ENCODE measurements at places on chromosomes 1 and 21.

- no peak overlapping the region for H3K4me3 ChIP-seq
- no peak overlapping the region for H3K27ac ChIP-seq
- peaks cover 24% of the 10 kb centered on the region for H3K4me1 ChIP-seq
- no peaks in the 10 kb centered on the region for H3K27me3 ChIP-seq
- peaks cover 20% of the 10 kb centered on the region for H3K36me3 ChIP-seq
Measured at GRCh38 chr1:110006516-110006915, 22.0 kb downstream of the AHCYL1 start.

DNA sequence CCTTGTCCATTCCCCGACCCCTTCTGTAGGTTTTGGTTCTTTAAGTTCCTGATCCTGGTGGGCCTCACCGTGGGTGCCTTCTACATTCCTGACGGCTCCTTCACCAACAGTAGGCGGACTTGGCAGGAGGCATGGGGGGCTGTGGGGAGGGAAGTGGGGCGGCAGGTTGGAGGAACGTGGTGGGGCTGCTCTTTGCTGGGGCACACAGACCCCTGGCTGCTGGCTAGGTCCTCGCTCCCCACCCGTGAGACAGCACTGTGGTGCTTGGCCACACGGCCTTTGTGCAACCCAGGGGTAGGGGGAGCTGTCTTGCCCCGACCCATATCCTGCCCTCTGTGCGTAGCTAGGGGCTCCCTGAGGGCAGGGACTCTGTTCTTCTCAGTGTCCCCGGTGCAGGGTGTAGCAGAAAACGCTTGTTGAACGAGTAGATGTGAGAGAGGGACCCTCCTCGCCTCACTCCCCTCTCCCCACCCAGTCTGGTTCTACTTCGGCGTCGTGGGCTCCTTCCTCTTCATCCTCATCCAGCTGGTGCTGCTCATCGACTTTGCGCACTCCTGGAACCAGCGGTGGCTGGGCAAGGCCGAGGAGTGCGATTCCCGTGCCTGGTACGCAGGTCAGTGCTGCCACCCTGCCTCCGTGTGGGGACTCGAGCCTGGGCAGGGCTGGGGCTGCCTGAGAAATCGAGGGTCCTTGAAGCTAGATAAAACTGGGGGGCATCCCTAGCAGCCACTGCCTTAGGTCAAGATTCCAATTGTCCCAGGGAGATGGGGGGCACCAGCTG is 12.5 kb downstream of the SERINC2 start:
- H3K36me3 ChIP-seq: no peaks in the 10 kb centered on the region
- no peak overlapping the region for H3K27ac ChIP-seq
- H3K27me3 ChIP-seq: peaks cover 14% of the 10 kb centered on the region
- H3K4me1 ChIP-seq: no peaks in the 10 kb centered on the region

DNA sequence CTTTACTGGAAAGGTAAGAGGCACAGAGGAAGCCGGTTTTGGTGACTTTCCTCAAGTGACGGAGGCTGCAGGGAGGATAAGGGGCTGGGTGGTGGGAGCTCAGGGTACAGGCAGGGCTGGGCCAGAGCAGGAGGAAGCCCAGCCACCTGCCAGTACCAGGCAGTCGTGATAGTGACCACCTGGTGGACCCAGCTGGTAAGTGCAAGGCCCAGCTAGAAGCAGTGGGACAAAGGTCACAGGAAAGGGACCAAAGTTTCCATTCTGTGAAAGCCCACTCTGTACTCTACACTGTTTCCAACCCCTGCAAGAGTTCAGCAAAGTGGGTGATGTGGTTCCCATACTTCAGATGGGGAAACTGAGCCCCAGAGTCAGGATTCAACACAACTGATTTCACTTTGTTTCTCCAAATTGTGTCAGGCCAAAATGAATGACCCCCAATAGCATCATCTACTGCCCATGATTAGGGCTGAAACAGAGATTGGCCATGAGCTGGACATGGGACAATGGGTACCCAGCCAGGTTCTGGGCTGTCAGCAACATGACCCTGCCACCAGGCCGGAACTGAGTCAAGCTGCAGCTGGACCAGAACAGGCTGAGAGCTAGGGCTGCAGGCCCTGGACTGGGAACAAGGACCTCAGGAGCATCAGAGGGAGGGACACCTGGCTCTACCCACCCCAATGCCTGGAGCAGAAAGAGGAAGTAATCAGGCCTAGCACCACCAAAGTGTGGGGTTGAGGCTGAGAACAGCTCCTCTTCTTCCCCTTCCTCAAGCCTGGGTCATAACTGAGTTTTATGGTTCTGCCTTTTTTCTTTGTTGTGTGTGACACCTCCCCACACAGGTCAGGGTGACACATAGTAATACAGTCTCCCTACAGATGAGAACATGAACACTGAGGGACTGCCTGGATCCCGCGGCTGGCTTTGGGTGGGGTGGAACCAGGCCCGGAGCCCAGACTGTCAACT is 50.2 kb downstream of the KCNN3 start:
- no peak overlapping the region for H3K4me3 ChIP-seq
- peak; percentile 51 for DNase-seq
- no peak overlapping the region for H3K27ac ChIP-seq
- H3K27me3 ChIP-seq: no peaks in the 10 kb centered on the region
- H3K36me3 ChIP-seq: no peaks in the 10 kb centered on the region

- peaks cover 24% of the 10 kb centered on the region for H3K4me1 ChIP-seq
- peak; percentile 7 for DNase-seq
- no peak overlapping the region for H3K4me3 ChIP-seq
- no peak overlapping the region for H3K27ac ChIP-seq
Measured at GRCh38 chr1:207500306-207500705, 4.3 kb downstream of the CR1 start.

GRCh38 chr1:193741228-193741627 is 554.8 kb upstream of the B3GALT2 start:
- DNase-seq: no peak
- H3K36me3 ChIP-seq: no peaks in the 10 kb centered on the region
- H3K4me1 ChIP-seq: no peaks in the 10 kb centered on the region
- H3K27ac ChIP-seq: no peak overlapping the region
- no peak overlapping the region for H3K4me3 ChIP-seq
- no peaks in the 10 kb centered on the region for H3K27me3 ChIP-seq

- H3K36me3 ChIP-seq: no peaks in the 10 kb centered on the region
- no peaks in the 10 kb centered on the region for H3K27me3 ChIP-seq
- no peak for DNase-seq
- H3K27ac ChIP-seq: no peak overlapping the region
- H3K4me3 ChIP-seq: no peak overlapping the region
- H3K4me1 ChIP-seq: no peaks in the 10 kb centered on the region
Measured at GRCh38 chr1:236332092-236332758, 50.5 kb upstream of the ERO1B start.

GRCh38 chr1:104797982-104798381 is 1048.3 kb downstream of the AMY1C start:
- no peak overlapping the region for H3K27ac ChIP-seq
- H3K4me3 ChIP-seq: no peak overlapping the region
- no peaks in the 10 kb centered on the region for H3K4me1 ChIP-seq
- no peaks in the 10 kb centered on the region for H3K27me3 ChIP-seq
- no peak for DNase-seq

GRCh38 chr1:8090241-8090702 is 64.2 kb upstream of the ERRFI1 start:
- peaks cover 27% of the 10 kb centered on the region for H3K4me1 ChIP-seq
- H3K36me3 ChIP-seq: no peaks in the 10 kb centered on the region
- peak overlapping the region; percentile 75 for H3K27ac ChIP-seq
- DNase-seq: no peak
- H3K4me3 ChIP-seq: no peak overlapping the region

DNA sequence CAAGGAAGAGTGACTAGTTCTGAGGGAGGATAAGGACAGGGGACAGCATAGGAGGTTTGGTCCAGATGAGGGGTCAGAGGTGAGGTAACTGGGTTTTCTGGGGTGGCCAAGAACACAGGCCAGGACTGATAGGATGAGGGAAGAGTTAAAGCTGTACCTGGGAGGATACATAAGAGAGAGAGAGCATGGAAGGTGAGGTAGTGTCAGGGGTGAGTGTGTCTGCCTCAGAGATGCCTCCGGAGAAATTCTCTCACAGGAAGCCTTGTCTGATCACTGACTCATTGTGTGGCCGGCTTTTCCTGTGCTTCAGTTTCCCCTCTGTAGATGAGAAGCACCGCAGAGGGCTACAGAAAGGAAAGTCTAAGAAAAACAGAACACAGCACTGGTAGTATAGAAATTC is 40.2 kb downstream of the FASLG start:
- peak; percentile 82 for DNase-seq
- no peaks in the 10 kb centered on the region for H3K36me3 ChIP-seq
- H3K4me1 ChIP-seq: peaks cover 50% of the 10 kb centered on the region
- peaks cover 4% of the 10 kb centered on the region for H3K27me3 ChIP-seq
- H3K27ac ChIP-seq: peak overlapping the region; percentile 97

GRCh38 chr1:63134501-63135173 is 187.7 kb upstream of the FOXD3 start:
- no peak for DNase-seq
- peaks cover 5% of the 10 kb centered on the region for H3K27me3 ChIP-seq
- H3K27ac ChIP-seq: no peak overlapping the region
- no peak overlapping the region for H3K4me3 ChIP-seq

DNA sequence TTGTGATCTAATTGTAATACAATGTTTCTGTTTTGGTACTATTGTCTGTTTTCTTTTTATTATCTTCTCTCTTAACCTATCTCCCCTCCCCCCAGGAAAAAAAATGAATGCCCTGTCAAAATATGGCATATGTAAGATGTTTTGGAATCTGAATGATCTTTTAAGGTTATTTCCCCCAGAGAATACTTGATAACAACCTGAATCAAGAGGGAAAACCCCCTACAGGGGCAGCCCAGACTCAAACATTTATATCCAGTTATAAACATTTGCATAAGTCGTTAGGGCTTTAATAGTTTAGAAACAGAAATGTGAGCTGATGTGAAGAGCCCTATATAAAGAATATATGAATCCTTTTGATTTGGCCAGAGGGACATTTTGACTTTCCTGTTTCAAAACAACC is 169.5 kb downstream of the VAV3 start:
- no peaks in the 10 kb centered on the region for H3K36me3 ChIP-seq
- peaks cover 33% of the 10 kb centered on the region for H3K4me1 ChIP-seq
- peak overlapping the region; percentile 48 for H3K27ac ChIP-seq
- H3K4me3 ChIP-seq: no peak overlapping the region
- no peaks in the 10 kb centered on the region for H3K27me3 ChIP-seq

- H3K27me3 ChIP-seq: no peaks in the 10 kb centered on the region
- DNase-seq: no peak
- H3K4me3 ChIP-seq: peak overlapping the region; percentile 58
- peak overlapping the region; percentile 62 for H3K27ac ChIP-seq
- H3K4me1 ChIP-seq: peaks cover 30% of the 10 kb centered on the region
Measured at GRCh38 chr1:228500143-228500734, 13.1 kb downstream of the RNF187 start.

- no peaks in the 10 kb centered on the region for H3K36me3 ChIP-seq
- peaks cover 2% of the 10 kb centered on the region for H3K4me1 ChIP-seq
- DNase-seq: no peak
- H3K27ac ChIP-seq: no peak overlapping the region
- no peak overlapping the region for H3K4me3 ChIP-seq
Measured at GRCh38 chr1:10957133-10957532, 55.3 kb upstream of the TARDBP start.

DNA sequence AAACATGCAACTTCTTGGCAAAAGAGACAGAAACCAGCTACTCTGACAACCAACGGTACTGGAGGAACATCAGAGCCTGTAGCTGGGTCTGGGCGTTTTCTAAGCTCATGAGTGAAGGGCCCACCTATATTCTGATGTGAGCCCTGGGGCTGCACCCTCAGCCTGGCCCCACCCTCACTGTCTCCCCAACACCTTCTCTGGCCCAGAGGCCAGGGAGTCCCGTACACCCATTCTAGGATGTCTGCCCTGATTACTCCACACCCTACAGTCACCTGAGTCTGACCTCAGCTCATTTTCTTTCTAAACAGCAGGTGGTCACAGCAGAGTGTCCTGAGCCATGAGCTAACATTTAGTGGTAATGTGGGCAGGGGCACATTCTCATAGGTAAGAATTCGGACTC is 439.2 kb downstream of the MATN1 start:
- no peak overlapping the region for H3K27ac ChIP-seq
- DNase-seq: no peak
- H3K4me3 ChIP-seq: no peak overlapping the region
- H3K4me1 ChIP-seq: peaks cover 8% of the 10 kb centered on the region
